Activated CD8-positive, alpha-beta T cell treated with anti-CD3 and anti-CD28 coated beads for 36 hours (primary cell): ENCODE measurements at places on chromosomes 4 and X. TPM values are rescaled to one million over a fixed set of nuclear protein-coding genes. Genes with fewer than 3 reads are reported as not detected.
A peak's percentile ranks its signal among the peaks of the same experiment; 100 is the strongest.

- no peak overlapping the region for H3K27ac ChIP-seq
- no peak overlapping the region for H3K4me3 ChIP-seq
- DNase-seq, result no peak
- no peaks in the 10 kb centered on the region for H3K36me3 ChIP-seq
- peaks cover 46% of the 10 kb centered on the region for H3K4me1 ChIP-seq
Observed at GRCh38 chr4:8204576-8205227, 5.6 kb downstream of the SH3TC1 start.

DNA sequence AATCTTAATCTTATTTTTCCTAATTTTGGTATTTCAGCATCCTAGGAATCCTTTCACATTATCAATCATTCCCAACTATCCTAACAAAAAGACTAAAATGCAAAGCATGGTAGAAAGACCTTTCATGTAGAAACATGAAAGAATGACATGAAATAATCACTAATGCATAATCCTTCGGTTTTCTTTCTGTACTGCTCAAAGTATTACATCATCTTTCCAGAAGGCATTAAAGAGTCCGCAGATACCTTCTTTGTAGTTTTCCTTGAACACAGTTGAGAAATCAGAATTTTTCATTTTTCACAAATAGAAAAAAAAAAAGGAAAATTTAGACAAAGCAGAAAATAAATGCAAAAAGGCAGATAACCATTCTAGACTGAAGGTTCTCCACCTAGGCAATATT lies 11.5 kb downstream of the RCHY1 start:
- no peak overlapping the region for H3K27ac ChIP-seq
- H3K4me3 ChIP-seq, result no peak overlapping the region
- peaks cover 23% of the 10 kb centered on the region for H3K4me1 ChIP-seq
- DNase-seq, result no peak

GRCh38 chr4:2186133-2186864 lies 55.6 kb downstream of the HAUS3 start:
- H3K27ac ChIP-seq, result no peak overlapping the region
- H3K4me3 ChIP-seq, result no peak overlapping the region
- peaks cover 14% of the 10 kb centered on the region for H3K36me3 ChIP-seq
- no peak for DNase-seq
- H3K4me1 ChIP-seq, result no peaks in the 10 kb centered on the region

DNA sequence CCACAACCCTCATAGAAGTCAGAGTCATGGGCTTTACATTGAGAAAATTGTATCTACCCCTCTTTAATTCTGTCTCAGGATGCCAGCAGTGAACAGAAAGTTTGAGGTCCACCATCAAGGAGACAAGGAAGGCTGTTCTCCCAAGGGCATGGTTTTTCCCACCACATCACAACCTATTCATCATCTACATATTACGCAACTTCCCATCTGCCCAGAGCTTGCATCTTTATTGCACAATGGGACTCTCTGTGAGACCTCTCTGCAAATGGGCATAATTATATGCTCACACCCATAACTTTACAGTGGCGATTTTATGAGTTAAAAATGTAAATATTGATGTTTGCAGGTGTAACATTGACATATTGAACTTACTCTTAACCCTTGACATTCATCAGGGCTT lies 38.9 kb downstream of the PAGE2 start:
- H3K27me3 ChIP-seq, result peaks cover 5% of the 10 kb centered on the region
- H3K4me3 ChIP-seq, result no peak overlapping the region
- H3K4me1 ChIP-seq, result no peaks in the 10 kb centered on the region
- no peak overlapping the region for H3K27ac ChIP-seq
- H3K36me3 ChIP-seq, result no peaks in the 10 kb centered on the region

DNA sequence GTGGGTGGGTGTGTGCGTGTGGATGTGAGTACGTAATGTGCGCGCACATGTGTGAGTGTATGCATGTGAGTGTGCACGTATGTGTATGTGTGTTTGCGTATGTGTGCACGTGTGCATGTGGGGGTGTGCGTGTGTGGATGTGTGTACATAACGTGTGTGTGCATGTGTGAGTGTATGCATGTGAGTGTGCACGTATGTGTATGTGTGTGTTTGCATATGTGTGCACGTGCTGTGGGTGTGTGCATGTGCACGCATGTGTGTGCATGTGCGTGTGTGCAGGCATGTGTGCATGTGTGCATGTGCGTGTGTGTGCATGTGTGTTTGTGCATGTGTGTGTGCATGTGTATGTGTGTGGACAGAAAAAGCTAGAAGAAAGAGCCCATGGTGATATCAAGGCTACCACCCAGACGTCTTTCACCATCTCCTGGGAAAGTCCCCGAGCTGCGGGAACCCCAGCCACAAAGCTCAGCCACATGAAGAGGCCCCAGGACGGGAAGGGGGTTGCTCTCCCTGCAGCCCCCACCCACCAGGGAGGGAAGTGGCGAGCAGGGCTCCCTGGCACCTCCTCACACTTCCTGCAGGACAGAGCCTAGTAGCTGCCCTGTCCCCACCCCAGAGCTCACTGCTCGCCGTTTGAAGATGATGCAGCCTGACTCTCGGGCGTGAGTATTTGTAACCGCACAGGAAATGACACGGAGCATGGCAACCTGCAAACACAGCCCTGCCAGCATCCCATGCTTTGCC lies 108.3 kb downstream of the DCTD start:
- peaks cover 18% of the 10 kb centered on the region for H3K4me1 ChIP-seq
- no peaks in the 10 kb centered on the region for H3K36me3 ChIP-seq
- H3K27me3 ChIP-seq, result peaks cover 14% of the 10 kb centered on the region
- peak overlapping the region; percentile 66 for H3K27ac ChIP-seq
- DNase-seq, result peak; percentile 64
- no peak overlapping the region for H3K4me3 ChIP-seq

GRCh38 chr4:107318078-107318477 lies 282.0 kb upstream of the DKK2 start:
- no peak overlapping the region for H3K27ac ChIP-seq
- no peak for DNase-seq
- H3K36me3 ChIP-seq, result no peaks in the 10 kb centered on the region
- H3K27me3 ChIP-seq, result peaks cover 1% of the 10 kb centered on the region
- H3K4me3 ChIP-seq, result no peak overlapping the region

GRCh38 chrX:79162076-79162475 lies 17.6 kb downstream of the GPR174 start:
- DNase-seq, result no peak
- H3K36me3 ChIP-seq, result peaks cover 44% of the 10 kb centered on the region
- H3K27me3 ChIP-seq, result no peaks in the 10 kb centered on the region
- peak overlapping the region; percentile 77 for H3K4me3 ChIP-seq
- peak overlapping the region; percentile 99 for H3K27ac ChIP-seq
- peaks cover 66% of the 10 kb centered on the region for H3K4me1 ChIP-seq

GRCh38 chrX:153214934-153215333 lies 35.9 kb downstream of the MAGEA1 start:
- no peak overlapping the region for H3K27ac ChIP-seq
- H3K4me3 ChIP-seq, result no peak overlapping the region
- peaks cover 7% of the 10 kb centered on the region for H3K27me3 ChIP-seq
- DNase-seq, result no peak
- no peaks in the 10 kb centered on the region for H3K36me3 ChIP-seq
- no peaks in the 10 kb centered on the region for H3K4me1 ChIP-seq

DNA sequence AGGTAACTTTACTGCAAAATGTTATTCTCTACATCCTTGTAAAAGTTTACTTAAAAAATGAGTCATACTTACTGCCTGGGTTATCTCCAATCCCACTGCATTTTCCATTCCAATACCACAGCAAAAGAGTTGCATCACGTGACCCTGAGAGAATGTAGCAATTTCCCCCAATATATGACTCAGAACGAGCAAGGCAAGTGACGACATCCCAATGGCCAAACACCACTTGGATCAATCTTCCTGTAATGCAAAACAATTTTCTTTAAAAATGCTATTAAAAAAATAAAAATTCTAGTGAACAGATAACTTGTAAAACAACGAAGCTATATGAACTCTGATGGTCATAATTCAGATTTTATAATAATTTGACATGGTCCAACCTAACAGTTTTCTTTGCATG lies 224.3 kb downstream of the DCLK2 start:
- DNase-seq, result peak; percentile 47
- peaks cover 10% of the 10 kb centered on the region for H3K4me1 ChIP-seq
- H3K36me3 ChIP-seq, result peaks cover 6% of the 10 kb centered on the region
- no peaks in the 10 kb centered on the region for H3K27me3 ChIP-seq
- peak overlapping the region; percentile 49 for H3K27ac ChIP-seq

- peak overlapping the region; percentile 11 for H3K4me3 ChIP-seq
- no peak for DNase-seq
- no peak overlapping the region for H3K27ac ChIP-seq
- H3K27me3 ChIP-seq, result peaks cover 56% of the 10 kb centered on the region
Observed at GRCh38 chr4:190019023-190019858, 7.8 kb downstream of the FRG2 start.

- H3K36me3 ChIP-seq, result no peaks in the 10 kb centered on the region
- DNase-seq, result no peak
- no peak overlapping the region for H3K4me3 ChIP-seq
- no peaks in the 10 kb centered on the region for H3K27me3 ChIP-seq
- no peak overlapping the region for H3K27ac ChIP-seq
- H3K4me1 ChIP-seq, result no peaks in the 10 kb centered on the region
Observed at GRCh38 chr4:96131186-96131585, 291.3 kb downstream of the PDHA2 start.

DNA sequence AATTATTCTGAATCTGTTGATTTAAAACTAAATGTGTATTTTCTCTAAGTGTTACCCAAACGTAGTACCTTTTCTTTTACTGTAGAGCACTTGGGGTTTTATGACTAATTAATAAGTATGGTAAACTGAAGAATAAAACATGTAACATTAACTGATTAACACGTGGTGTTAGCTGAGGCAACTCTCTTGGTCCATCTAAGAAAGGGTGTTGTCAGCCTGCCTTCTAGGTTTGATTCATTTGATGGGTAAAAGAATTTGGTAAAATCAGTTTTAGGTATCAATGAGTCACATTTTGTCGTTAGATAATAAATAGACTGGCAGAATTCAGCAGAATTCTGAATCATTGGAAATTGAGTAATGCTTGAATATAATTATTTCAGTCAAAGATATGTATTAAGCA lies 99.7 kb downstream of the AFF1 start:
- peaks cover 35% of the 10 kb centered on the region for H3K4me1 ChIP-seq
- peaks cover 2% of the 10 kb centered on the region for H3K36me3 ChIP-seq
- H3K27me3 ChIP-seq, result no peaks in the 10 kb centered on the region
- DNase-seq, result no peak
- H3K27ac ChIP-seq, result no peak overlapping the region

DNA sequence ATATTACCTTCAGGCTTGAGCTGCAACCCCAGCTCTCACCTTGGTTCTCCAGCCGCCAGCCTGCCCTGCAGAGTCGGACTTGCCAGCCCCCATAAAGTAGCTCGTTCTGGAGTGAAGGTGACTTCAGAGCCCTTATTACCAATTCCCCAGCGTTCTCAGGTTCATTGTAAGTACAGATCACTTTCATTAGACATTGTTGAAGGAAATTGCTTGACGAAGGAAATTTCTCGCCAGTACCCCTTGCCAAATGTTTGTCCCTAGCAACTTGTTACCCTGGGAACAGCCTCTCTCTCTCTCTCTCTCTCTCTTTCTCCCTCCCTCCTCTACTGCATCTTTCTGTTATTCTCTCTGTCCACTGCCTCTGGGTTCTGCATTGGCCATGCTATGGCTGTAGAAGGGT lies 153.0 kb downstream of the NWD2 start:
- no peak overlapping the region for H3K4me3 ChIP-seq
- no peak overlapping the region for H3K27ac ChIP-seq
- no peak for DNase-seq
- H3K27me3 ChIP-seq, result peaks cover 9% of the 10 kb centered on the region

- H3K4me3 ChIP-seq, result no peak overlapping the region
- no peaks in the 10 kb centered on the region for H3K27me3 ChIP-seq
- peaks cover 11% of the 10 kb centered on the region for H3K4me1 ChIP-seq
- DNase-seq, result no peak
- H3K27ac ChIP-seq, result no peak overlapping the region
- no peaks in the 10 kb centered on the region for H3K36me3 ChIP-seq
Observed at GRCh38 chrX:39802354-39802753, 295.4 kb downstream of the BCOR start.

DNA sequence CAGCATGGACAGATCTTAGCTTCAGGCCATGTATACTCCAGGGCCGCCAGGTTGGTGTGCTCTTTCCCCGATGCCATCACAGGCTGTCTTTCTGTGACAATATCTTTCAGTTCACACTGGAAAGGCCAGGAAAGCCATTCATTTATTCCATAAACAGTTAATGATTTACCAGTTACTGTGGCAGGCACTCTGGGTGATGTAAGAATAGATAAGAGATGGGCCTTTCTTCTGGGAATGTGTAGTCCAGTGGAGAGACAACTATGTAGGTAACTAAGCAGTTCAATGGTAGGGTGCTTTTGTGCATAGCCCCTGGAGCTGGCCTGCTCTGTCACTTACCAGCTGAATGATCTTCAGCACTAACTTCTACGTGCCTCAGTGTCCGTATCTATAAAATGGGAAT lies 46.3 kb upstream of the LEF1 start:
- no peak overlapping the region for H3K4me3 ChIP-seq
- no peak overlapping the region for H3K27ac ChIP-seq
- no peak for DNase-seq

DNA sequence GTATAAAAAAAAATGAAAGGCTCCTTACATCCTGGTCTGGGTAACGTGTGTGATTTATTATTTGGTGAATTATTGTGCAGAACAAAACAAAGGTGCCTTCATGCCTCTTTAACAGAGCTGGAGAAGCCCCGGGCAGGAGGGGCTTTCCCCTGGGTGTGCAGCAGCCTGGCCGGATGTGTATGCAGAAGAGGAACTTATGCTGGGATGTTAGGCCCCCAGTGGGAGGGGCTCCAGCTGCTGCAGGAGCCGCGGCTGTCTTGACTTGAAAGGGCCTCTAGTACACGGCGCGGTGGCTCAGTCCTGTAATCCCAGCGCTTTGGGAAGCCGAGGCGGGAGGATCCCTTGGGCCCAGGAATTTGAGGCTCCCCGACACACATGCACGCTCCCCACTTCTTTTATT lies 16.0 kb downstream of the CCNQ start:
- peak; percentile 82 for DNase-seq
- peak overlapping the region; percentile 36 for H3K4me3 ChIP-seq
- peak overlapping the region; percentile 46 for H3K27ac ChIP-seq
- H3K36me3 ChIP-seq, result no peaks in the 10 kb centered on the region

- no peaks in the 10 kb centered on the region for H3K4me1 ChIP-seq
- no peaks in the 10 kb centered on the region for H3K36me3 ChIP-seq
- H3K27ac ChIP-seq, result no peak overlapping the region
- DNase-seq, result no peak
- H3K27me3 ChIP-seq, result no peaks in the 10 kb centered on the region
Observed at GRCh38 chrX:11059933-11060332, 51.2 kb upstream of the HCCS start.

DNA sequence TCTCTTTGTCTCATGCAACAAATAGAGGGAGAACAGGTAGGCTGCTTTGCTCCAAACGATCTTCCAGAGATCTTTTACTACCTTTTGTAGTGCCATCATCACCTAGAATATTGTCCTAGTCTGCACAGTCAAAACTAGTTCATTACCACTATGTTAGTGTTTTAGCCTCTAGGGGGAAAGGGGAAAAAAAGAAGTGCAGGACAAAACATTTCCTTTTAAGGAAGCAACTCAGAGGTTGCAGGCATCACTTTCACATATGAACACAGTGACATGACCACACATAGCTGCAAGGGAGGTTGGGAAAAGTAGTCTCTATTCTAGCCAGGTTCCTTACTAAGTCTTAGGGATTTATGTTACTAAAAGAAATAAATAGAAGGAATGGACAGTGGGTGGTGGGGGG lies 39.3 kb upstream of the RAP2C start:
- no peak overlapping the region for H3K4me3 ChIP-seq
- H3K27me3 ChIP-seq, result no peaks in the 10 kb centered on the region
- H3K36me3 ChIP-seq, result no peaks in the 10 kb centered on the region
- H3K4me1 ChIP-seq, result peaks cover 3% of the 10 kb centered on the region
- DNase-seq, result no peak

Gene TMPRSS11E
- total RNA-seq, result 0.11 TPM

Gene RAB41
- not detected for total RNA-seq

Gene SMPX
- total RNA-seq, result not detected

Gene ETDB
- not detected for total RNA-seq

Gene ADH7
- not detected for total RNA-seq

Gene FGA
- total RNA-seq, result not detected
